ENCODE measurements at places on chromosomes 2 and 18.

DNA sequence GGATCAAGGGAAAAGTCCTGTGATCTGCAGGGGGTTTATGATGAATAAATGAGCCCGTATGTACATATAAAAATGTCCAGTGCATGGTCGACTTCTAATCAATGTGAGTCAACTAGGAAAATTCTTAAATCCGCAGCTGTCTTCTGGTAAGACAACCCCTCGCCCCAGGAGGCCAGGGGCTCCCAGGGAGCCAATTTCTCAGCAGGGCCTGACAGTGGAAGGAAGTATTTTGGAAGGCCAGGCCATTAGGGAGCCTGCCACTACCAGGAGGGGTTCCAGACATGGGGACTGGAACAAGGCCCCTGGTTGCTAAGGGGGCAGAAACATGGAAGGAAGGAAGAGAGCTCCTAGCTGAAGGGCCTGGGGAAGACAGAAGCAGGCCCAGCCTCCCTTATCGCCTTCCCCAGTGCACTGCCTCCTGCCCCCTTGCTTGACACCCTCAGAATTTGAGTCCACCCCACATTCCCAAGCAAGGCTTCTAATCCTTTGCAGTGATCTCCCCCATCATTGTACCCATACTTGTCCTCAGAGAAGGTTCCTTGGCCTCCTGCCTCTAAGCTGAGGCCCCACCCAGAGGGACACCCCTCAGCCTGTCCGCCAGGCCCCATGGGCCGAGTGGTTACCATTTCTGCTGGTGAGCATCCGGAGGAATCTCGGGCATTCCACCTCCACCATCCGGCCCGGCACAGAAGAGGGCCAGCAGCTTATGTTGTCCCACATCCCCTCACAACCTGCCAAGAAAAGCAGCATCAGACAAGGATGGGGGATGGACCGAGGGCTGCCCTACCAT, 45.9 kb downstream of the SCTR start:
- no peak for DNase-seq

GRCh38 chr2:54271843-54272627, 16.0 kb upstream of the TSPYL6 start:
- DNase-seq, result no peak

DNA sequence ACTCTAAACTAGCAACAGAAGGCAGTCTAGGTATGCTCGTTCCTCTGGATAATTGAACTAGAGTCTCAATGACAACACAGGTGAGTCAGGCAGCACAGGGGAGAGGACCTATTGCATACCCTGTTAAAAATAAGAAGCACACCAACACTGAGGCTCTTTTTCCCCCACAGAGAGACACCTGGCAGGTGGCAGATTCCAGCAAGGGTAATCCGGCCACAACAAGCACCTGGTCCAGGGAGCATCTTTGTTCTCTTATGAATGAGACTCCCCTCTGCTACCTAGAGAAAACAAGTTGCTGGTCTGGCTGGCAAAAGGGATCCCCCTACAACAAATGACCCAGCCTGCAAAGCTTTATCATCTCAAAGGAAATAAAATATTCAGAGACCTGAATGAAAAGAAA, 508.9 kb upstream of the POU3F3 start:
- DNase-seq, result no peak

DNA sequence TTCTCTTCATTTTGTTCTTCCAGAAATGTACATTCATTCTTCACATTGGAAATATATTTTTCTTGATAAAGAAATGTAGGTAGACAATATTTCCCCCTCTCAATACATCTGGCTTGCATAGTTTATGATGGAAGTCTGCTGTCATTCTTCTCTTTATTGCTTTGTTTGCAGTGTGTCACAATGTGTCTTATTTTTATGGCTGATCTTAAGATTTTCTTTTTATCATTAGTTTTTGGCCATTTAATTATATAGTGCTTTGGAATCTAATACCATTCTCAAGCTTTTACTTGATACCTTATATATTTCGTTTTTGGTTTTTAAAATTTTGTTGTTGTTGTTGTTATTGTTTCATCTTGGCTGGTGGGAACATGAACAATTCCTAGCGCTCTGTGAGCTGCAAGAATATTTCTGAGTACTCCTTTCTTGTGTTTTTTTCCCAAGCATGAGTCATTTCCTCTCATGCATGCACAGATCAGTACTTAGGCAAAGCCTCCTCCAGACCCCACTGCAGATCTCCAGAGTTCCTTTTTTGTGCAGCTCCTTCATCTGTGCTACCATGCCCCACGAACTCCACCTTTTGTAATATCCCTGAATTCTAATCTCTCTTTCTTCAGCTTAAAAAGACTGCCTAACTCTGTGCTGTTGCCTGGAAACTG, 13.7 kb upstream of the MMADHC start:
- DNase-seq, result no peak

DNA sequence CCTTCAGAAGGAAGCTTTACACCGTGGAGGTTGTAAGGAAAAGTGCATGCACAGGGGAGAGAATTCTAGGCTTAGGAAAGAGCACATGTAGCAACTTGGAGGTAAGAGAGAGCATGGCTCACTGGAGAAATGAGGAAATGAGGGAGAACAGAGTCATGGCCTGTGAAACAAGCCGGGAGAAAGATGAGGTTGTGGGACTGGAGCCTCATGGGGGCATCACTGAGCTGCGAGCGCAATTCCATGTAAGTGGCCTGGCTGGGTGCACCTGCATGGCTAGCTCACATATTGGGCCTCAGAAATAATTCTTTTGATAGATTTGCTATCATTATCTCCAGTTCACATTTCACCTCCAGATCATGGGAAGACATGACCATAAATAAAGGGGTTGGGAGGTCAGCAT, 785.5 kb upstream of the RAB6C start:
- DNase-seq, result no peak

- DNase-seq, result no peak
Measured at GRCh38 chr2:6008726-6009125, 316.5 kb downstream of the SOX11 start.

DNA sequence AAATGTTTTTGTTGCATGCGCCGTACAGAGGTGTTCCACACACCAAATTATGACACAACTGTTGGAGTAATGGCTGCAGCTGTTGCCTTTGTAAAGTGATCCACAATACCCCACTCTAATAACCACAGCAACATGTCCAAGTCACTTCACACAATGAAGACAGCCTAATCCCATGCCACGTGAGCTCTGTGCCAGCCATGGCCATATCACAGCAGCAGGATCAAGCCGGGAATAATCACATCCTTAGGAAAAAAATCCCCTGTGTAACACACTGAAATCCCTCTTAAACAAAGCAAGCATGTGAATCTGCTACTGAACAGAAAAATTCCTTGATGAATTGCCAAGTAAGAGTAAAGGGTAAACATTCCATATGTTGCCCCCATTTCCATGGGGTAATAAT, 179.5 kb upstream of the PARD3B start:
- no peak for DNase-seq

DNA sequence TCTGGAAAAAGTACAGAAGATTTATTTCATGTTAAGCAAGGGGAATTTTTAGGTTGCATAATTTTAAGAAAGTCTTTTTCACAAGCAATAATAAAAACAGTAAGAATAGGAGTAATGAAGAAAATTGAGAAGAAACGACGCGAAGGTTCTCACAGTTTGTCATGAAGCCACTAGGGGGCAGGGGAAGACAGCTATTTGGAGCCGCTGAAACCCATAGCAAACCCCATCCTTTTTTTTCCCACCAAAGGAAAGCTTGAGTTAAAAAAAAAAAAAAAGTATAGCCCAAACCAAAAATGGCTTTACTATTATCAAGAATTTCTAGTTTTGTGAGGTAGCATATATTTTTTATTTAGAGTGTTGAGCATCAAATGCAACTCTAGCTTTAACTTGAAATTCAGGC, 300.9 kb downstream of the PHLPP1 start:
- peak; percentile 29 for DNase-seq

Measured in AG09319 (cell line).